ENCODE measurements at places on chromosomes 3 and 15. TPM values are rescaled to one million over a fixed set of nuclear protein-coding genes. Genes with fewer than 3 reads are reported as not detected.

DNA sequence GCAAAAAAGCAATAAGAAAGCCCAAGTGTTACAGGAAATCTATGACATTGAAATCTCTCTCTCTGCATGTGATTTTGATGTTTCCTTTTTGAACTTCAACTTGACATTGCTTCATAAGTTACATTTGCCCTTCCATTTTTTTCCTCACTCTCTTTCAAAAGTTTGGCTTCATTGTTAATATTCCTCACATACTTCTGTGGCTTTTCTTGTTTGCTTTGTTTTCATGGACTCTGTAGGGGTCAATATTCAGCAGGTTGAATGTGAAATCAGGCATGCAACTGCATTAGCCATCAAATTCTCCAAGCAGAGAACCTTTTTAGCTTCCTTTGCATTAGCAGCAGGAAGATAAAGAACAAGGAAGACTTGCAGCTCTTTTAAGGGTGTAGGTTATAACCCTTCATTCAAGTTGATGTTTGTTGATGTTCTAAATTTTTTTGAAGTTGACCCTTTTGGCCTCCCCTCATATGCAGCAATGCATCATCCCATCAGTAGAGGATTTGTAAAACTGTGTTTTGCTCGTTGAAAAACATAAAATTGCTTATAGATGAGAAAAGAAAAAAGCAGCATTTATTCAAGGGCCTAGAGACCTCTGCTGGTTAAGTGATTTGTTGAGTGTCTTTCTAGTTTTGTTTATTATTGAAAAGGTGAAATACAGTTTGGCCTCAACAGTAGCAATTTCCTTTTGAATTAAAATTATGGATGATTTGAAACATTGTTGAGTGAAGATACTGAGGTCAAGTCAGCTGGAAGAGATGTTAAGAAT, 211.4 kb downstream of the IL5RA start:
- H3K4me1 ChIP-seq, result peaks cover 8% of the 10 kb centered on the region
- DNase-seq, result no peak
- H3K4me3 ChIP-seq, result no peak overlapping the region
- no peaks in the 10 kb centered on the region for H3K36me3 ChIP-seq

The KCNH8 gene
- 1.3 TPM for total RNA-seq

DNA sequence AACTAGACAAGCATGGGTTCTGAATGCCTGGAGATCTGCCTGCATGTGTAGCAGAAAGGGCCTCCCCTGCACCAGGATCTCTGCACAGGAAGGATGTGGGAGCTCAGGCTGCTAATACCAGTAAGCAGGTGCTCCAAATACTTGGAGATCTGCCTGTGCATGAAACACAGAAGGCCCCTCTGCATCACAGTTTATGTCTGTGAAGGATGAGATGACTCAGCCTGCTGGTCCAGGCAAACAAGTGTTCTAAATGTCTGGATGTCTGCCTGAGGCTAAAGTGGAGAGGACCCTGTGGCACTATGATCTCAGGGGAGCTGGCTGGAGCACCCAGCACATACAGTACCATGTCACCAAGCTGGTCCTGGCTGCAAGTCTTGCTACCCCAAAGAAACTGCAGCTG, 678.8 kb downstream of the MCTP2 start:
- H3K36me3 ChIP-seq, result no peaks in the 10 kb centered on the region
- H3K4me3 ChIP-seq, result no peak overlapping the region
- no peaks in the 10 kb centered on the region for H3K4me1 ChIP-seq
- no peaks in the 10 kb centered on the region for H3K27me3 ChIP-seq
- DNase-seq, result no peak

GRCh38 chr15:97708252-97708651, 252.3 kb upstream of the ARRDC4 start:
- H3K27me3 ChIP-seq, result no peaks in the 10 kb centered on the region

GRCh38 chr3:46926447-46926846, 48.9 kb downstream of the PTH1R start:
- H3K36me3 ChIP-seq, result peaks cover 39% of the 10 kb centered on the region
- peaks cover 26% of the 10 kb centered on the region for H3K4me1 ChIP-seq
- DNase-seq, result no peak
- H3K27ac ChIP-seq, result no peak overlapping the region

DNA sequence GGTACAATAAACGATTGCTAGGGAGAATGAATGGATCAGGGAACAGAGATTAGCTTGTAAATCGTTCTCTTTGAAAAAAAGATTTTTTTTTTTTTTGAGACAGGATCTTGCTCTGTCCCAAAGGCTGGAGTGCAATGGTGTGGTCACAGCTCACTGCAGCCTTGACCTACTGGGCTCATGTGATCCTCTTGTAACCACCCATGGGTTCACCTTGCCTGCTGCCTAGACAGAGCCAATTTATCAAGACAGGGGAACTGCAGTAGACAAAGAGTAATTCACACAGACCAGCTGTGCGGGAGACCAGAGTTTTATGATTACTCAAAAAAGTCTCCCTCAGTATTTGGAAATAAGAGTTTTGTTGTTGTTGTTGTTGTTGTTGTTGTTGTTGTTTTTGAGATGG, 39.6 kb downstream of the METTL6 start:
- no peaks in the 10 kb centered on the region for H3K27me3 ChIP-seq
- H3K4me1 ChIP-seq, result peaks cover 24% of the 10 kb centered on the region
- no peak overlapping the region for H3K4me3 ChIP-seq

DNA sequence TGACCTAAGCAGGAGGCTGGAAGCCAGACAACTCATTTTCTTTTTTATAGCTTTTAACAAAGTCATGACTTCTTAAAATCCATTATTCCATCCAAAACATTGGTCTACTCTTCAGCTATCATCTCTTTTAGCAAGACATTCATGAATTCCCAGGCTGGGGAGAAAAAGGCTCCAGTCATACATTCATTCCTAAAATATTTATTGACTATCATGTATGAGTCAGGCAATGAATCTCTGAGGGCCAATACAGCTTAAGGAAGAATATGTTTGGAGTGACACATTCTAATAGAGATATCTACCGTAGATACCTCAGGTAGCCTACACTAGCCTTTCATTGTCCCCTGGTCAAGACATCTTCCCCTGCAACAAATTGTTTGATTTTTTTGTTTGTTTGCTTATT, 196.4 kb upstream of the NANOGP8 start:
- no peak for DNase-seq

The ALDH1A3 gene
- total RNA-seq, result 666 TPM

DNA sequence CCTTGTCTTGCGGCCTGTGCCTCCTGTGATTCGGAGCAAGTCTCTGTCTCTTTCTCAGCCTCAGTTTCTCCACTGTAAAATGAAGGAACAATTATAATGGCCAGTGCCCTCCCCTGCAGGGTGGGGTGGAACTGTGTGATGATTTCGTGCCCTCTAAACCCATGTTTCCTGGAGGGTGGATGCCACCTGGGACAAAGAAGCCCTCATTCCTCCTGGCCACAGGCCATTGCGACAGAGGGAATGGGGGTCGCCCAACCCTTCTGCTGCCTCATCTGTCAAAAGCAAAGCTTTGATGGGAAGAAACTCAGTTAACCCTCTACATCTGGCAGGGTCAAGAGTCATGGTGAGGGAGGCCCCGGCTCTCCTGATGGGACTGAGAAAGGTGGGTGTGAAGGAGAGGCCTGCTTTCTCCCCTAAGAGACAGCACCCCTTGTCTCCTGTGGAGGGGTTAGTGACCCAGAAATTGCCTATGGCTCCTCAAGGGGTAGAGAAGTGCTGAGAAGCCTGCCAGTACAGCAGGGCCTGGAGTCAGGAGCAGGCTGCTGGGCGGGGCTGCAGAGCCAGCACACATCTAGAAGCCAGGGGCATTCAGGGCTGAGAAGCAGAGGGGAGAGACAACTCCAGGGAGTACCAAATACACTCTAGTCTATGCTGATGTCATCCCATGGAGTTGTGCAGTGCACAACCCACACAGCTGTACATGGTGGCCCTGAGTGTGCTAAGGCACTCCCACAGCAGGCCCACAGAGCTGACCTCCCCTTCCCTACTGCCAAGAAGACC, 61.0 kb downstream of the PLXNA1 start:
- H3K27me3 ChIP-seq, result no peaks in the 10 kb centered on the region
- H3K4me3 ChIP-seq, result peak overlapping the region; percentile 48
- peaks cover 18% of the 10 kb centered on the region for H3K4me1 ChIP-seq

The CILP gene
- total RNA-seq, result 0.05 TPM

- DNase-seq, result no peak
- H3K4me1 ChIP-seq, result no peaks in the 10 kb centered on the region
- H3K36me3 ChIP-seq, result no peaks in the 10 kb centered on the region
- no peaks in the 10 kb centered on the region for H3K27me3 ChIP-seq
- H3K27ac ChIP-seq, result no peak overlapping the region
Measured at GRCh38 chr3:102761766-102762165, 327.0 kb downstream of the ZPLD1 start.

DNA sequence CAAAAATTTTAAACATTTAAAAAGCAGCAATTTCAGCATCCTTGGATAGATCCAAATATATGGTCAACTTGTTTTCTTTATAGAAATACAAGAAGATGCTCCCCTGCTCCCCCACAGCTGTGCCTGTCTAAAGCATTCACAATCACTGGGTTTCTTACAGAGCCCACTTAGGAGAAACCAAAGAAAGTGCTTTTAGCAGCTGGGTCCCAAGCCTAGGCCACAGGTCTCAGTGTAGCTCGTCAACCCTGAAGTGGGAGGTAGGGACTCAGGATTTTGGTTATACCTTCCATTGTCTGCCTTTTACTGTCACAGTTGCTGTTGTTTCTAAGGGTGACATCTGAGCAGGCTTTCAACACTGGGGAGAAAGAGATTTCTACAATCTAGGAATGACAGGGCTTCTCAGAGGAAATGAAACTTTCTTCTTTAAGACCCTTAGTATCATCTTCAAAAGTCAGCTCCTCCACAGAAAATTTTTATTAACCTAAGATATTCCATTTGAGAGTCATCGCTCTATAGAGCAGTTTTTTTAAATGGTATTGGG, 199.3 kb upstream of the CMC1 start:
- no peak overlapping the region for H3K4me3 ChIP-seq
- no peak for DNase-seq
- no peak overlapping the region for H3K27ac ChIP-seq
- no peaks in the 10 kb centered on the region for H3K27me3 ChIP-seq

- peaks cover 65% of the 10 kb centered on the region for H3K27me3 ChIP-seq
- no peaks in the 10 kb centered on the region for H3K36me3 ChIP-seq
- H3K27ac ChIP-seq, result no peak overlapping the region
- no peak for DNase-seq
Measured at GRCh38 chr3:140842984-140843649, 98.5 kb upstream of the SLC25A36 start.

The C15orf61 gene
- total RNA-seq, result 7.3 TPM

GRCh38 chr3:43038010-43038409, 58.9 kb downstream of the GASK1A start:
- no peaks in the 10 kb centered on the region for H3K4me1 ChIP-seq
- no peak overlapping the region for H3K27ac ChIP-seq
- DNase-seq, result no peak
- no peaks in the 10 kb centered on the region for H3K36me3 ChIP-seq
- H3K4me3 ChIP-seq, result no peak overlapping the region

DNA sequence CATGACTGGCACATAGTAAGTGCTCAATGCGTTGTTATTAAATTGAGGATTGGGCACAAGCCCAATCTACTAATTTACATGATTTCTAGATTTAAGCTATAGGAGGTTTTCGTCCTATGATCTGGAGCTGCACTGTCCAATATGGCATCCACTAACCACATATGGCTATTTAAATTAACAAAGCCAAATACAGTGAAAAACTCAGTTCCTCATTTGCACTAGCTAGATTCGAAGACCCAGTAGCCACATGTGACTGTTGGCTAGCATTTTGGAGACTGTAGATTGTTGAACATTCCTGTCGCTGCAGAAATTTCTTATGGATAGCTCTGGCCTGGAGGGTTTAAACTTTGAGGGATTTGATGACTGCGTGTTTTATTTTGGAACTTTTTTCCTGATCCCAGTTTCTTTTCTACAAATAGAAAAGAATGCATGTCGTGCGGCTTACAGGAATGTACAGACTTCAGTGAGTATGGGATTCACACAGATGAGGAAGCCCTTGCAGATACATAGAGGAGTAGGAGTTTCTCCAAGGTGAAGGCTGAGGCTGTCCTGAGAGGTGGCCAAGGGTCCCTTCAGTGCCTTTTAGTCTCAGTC, 82.8 kb downstream of the SLCO3A1 start:
- H3K36me3 ChIP-seq, result peaks cover 20% of the 10 kb centered on the region
- H3K27ac ChIP-seq, result no peak overlapping the region
- H3K4me3 ChIP-seq, result no peak overlapping the region
- no peak for DNase-seq
- peaks cover 31% of the 10 kb centered on the region for H3K4me1 ChIP-seq
- no peaks in the 10 kb centered on the region for H3K27me3 ChIP-seq

DNA sequence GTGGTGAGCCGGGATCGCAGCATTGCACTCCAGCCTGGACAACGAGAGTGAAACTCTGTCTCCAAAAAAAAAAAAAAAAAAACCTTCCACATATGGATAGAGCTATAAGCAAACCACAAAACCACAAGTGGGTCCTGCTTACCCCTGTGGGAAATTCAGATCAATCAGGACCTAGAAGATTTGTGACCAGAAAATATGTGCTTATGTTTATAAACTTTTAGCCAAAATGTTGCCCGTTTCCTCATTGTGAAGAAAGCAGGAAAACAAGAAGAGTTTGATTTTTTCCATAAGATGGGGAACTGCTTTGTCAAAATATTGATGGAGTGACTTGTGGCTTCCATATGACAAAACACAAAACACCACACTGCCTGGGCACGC, 3.4 kb upstream of the SLC25A38 start:
- no peak for DNase-seq
- no peaks in the 10 kb centered on the region for H3K27me3 ChIP-seq
- no peak overlapping the region for H3K27ac ChIP-seq
- peaks cover 29% of the 10 kb centered on the region for H3K36me3 ChIP-seq
- H3K4me1 ChIP-seq, result peaks cover 9% of the 10 kb centered on the region

- H3K27me3 ChIP-seq, result no peaks in the 10 kb centered on the region
- DNase-seq, result no peak
- peaks cover 4% of the 10 kb centered on the region for H3K36me3 ChIP-seq
- H3K27ac ChIP-seq, result no peak overlapping the region
Measured at GRCh38 chr15:90637693-90638092, 79.5 kb upstream of the BLM start.

The CHST13 gene
- 1.3 TPM for total RNA-seq

DNA sequence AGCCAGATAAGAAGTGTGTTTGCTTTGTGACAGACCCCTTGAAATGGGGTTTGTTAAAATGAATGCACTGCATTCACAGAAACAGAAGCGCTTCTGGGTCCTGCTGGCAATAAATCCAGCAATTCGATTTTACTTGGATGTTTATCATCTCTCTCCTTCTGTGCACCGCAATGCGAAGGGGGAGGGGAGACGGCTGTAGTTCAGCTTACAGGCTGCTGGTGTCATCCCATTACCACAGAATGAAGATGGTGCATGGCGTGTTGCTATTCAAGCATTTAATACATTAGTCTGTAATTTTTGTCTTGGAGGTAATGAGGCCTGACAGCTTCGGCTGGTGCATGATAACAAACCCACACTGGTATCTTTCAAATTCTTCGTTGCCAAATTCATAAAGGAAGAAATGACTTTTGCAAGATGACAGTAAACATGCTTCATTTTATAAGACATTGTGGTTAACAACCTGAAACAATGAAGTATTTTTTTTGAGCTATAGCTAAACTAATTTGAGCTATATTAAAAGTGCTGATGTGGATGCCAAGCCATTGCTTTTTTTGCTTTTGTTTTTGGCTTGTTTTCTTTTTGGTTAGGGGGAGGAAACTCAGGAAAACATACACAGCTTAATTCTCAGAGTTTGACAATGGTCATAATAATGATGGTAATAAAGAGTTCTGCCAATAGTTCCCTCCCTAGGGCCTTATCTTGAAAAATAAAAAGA, 418.3 kb downstream of the OTOL1 start:
- DNase-seq, result peak; percentile 43
- no peak overlapping the region for H3K4me3 ChIP-seq
- no peak overlapping the region for H3K27ac ChIP-seq
- H3K4me1 ChIP-seq, result peaks cover 22% of the 10 kb centered on the region
- H3K36me3 ChIP-seq, result no peaks in the 10 kb centered on the region
